ENCODE measurements at places on chromosomes 12 and 14.

GRCh38 chr14:75443203-75443969 lies 15.6 kb downstream of the JDP2 start:
- DNase-seq = no peak

DNA sequence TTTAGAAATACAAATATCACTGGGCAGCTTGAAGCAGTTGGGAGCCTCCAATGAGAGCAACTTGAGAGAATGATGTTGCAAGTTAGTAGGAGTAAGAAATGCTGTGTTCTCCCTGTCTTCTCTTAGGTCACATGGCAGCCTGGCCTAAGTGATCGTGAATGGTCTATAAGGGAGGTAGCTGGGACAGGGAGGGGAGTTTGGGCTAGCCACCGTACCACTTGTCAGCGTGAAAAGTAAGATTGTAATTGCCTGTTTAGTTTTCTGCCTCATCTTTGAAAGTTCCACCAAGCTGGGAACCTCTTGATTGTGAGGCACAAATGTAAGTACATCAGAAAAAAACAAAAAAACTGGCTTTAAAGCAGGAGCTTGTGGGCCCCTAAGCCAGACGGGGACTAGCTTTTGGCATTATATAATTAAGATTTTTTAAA lies 36.4 kb downstream of the MDM2 start:
- DNase-seq = no peak

- no peak for DNase-seq
Measured at GRCh38 chr12:1130571-1130970, 139.5 kb downstream of the ERC1 start.

DNA sequence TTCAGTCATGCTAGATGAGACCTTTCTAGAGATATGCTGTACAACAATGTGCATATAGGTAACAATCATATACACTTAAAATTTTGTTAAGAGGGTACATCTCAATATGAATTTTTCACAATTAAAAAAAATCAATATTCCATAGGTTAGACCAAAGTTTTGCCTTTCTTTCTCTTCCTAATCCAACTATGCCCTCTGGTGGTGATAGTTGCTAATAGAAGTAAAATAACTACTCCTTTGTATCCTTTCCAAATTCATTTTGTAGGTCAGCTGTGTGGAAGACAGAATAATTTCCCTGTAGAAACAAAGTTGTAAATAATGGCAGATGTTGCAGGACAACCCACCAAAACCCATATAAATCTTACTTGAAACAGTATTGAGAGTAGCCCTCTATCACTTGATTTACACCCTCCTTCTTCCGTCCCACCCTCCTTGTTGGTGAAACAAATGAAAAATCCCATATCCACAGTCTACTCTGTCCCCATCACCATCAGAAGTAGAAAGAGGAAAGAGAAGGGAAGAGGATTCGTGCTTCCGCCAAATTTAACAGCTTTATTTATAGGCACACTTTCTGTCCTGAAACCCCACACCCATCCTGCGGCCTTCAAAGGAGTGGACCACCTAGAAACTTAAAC lies 34.2 kb upstream of the KICS2 start:
- peak; percentile 57 for DNase-seq

- no peak for DNase-seq
Measured at GRCh38 chr14:69694730-69695281, 72.1 kb upstream of the SRSF5 start.

DNA sequence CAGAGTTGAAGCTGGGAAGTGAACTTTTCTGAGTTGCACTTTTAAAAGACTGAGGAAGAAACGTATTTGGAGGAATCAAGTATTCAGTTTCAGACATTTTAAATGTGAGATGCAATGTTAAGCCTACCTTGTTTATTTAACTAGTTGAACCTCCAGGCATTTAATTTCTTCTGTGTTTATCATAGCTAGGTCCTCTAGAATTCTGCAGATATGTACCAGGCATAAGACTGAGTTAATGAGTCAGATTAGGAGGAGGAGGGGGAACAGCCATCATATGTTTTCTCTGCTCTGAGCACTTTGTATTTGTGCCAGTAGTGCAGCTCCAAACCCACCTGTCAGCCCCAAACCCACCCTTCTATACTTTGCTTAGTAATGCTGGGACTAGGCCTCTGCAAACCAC lies 16.4 kb upstream of the SAMD4A start:
- DNase-seq = no peak

- peak; percentile 51 for DNase-seq
Measured at GRCh38 chr12:15011162-15011561, 38.3 kb downstream of the PDE6H start.

- no peak for DNase-seq
Measured at GRCh38 chr12:88945051-88945732, 364.9 kb upstream of the KITLG start.

GRCh38 chr14:61547186-61548069 lies 147.9 kb upstream of the HIF1A start:
- peak; percentile 74 for DNase-seq

DNA sequence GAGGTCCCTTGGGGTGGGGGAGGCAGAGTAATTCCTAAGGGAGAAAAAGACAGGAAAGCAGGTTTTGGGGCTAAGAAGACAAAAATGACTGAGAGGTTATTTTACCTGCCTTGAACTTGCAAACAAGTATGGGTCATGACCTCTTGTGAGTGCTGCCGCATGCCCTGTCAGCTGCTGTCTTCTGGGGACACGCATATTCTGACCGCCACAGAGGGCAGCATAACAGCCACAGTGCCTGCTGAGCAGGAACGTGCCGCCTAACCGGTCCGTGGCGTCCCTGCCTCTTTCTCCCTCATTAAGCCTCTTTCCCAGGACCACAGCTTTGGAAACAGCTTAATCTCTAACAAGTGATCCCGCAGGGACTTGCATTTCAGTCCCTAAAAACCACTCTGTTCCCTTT lies 51.3 kb upstream of the KCNA1 start:
- DNase-seq = peak; percentile 65

- no peak for DNase-seq
Measured at GRCh38 chr12:25352083-25352918, 101.6 kb upstream of the KRAS start.

- peak; percentile 39 for DNase-seq
Measured at GRCh38 chr12:122523280-122523679, 3.5 kb downstream of the RSRC2 start.

GRCh38 chr12:67155863-67156262 lies 113.3 kb upstream of the CAND1 start:
- no peak for DNase-seq

DNA sequence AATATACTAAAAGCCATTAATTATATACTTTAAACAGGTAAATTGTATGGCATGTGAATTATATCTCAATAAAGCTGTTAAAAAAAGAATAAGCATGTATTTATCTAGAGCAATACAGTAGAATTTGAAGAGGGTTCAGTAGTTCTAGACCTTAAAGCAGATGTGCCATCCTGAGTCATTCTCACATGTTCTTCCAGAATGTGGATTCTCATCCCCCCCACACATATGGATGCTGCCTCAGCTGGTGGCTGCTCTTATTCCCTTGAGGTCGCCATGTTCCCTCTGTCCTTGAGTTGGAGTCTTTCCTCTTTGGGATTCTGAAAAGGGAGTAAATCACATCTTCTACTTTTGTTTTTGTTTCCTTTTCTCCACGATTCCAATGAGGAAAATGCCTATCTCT lies 321.3 kb downstream of the AEBP2 start:
- no peak for DNase-seq

DNA sequence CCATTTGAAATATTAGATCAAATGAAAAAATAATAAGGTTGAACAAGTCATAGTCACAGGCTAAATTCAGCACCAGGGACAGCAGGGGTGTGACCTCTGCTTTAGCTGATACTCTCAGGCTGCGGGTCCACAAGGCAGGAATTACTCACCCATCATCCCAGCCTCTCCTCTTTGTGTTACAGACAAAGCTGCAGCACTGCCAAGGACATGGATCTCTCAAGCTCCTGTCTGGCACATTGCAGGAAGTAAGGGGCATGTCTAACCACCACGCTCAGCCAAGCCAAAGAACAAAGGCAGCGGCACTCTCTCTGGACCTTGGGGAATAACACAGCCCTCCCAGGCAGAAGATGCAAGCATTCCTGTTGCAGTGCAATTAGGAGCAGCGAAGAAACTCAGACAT lies 783.8 kb downstream of the VRK1 start:
- DNase-seq = peak; percentile 55

Measured in mesendoderm (in vitro differentiated cells).